ENCODE measurements at places on chromosomes 2 and 18.
A peak's percentile ranks its signal among the peaks of the same experiment; 100 is the strongest.

GRCh38 chr2:191912764-191913163 is 65.9 kb upstream of the CAVIN2 start:
- no peak overlapping the region for H3K4me3 ChIP-seq
- no peaks in the 10 kb centered on the region for H3K36me3 ChIP-seq
- H3K4me1 ChIP-seq, result no peaks in the 10 kb centered on the region
- no peak overlapping the region for H3K27ac ChIP-seq
- H3K27me3 ChIP-seq, result no peaks in the 10 kb centered on the region

- H3K36me3 ChIP-seq, result peaks cover 3% of the 10 kb centered on the region
- no peak overlapping the region for H3K4me3 ChIP-seq
- H3K27ac ChIP-seq, result no peak overlapping the region
These were observed 43.0 kb downstream of the NDUFAF7 start for GRCh38 chr2:37274359-37274965.

DNA sequence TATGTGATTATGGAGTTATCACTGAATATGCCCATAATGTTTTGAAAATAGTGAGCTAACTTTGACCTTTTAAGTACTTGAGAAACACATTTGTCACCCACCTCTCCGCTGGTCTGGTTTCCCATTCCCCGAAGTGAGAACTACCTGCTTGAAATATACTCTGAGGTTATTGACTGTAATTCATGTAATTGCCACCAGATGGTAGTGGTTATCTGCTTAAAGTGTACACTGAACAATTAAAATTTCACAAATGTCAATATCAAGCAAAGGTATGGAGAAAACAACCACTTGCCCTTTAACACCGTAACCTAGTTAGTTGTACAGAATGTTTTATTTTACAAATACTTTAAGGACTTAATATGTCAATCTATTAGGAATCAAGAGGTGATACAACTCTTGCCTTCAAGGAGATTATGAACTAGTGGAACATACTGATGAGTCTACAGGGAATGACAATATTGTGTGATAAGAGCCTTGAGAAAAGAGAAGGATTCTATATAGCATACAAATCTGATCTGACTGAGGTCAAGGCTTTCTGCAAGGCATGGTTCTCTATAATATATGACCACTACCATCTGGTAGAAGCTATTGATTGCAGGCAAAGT is 316.8 kb upstream of the KCNH7 start:
- H3K27ac ChIP-seq, result no peak overlapping the region
- H3K27me3 ChIP-seq, result no peaks in the 10 kb centered on the region
- no peak for DNase-seq

GRCh38 chr2:9803023-9803805 is 40.1 kb upstream of the TAF1B start:
- H3K27me3 ChIP-seq, result no peaks in the 10 kb centered on the region
- H3K4me3 ChIP-seq, result no peak overlapping the region
- no peak for DNase-seq
- no peaks in the 10 kb centered on the region for H3K36me3 ChIP-seq

DNA sequence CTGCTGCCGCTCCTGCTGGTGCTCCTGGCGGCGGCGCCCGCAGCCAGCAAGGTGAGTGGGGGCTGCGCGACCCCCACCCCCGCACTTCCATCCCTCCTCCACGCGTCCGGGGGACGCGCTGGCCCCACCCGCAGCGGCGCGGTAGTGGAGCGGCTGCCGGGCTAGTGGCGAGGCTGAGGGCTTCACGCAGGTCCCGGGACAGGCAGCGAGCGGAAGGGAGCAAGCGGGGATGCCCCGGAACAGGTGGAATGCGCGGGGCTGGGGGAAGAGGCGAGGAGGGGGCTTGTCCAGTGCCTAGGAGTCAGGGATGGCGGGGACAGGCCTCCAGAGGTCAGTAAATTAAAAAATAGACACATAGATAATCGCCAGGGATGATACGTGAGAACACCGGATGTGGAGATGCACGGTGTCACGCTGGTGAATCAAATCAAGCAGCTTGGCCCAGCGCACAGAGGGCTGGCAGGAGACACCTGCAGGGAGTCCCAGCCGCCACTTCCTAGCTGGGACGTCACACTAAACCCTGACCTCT is 403 bp downstream of the COL4A3 start:
- H3K4me1 ChIP-seq, result no peaks in the 10 kb centered on the region
- H3K36me3 ChIP-seq, result no peaks in the 10 kb centered on the region
- H3K27ac ChIP-seq, result no peak overlapping the region
- no peak for DNase-seq

DNA sequence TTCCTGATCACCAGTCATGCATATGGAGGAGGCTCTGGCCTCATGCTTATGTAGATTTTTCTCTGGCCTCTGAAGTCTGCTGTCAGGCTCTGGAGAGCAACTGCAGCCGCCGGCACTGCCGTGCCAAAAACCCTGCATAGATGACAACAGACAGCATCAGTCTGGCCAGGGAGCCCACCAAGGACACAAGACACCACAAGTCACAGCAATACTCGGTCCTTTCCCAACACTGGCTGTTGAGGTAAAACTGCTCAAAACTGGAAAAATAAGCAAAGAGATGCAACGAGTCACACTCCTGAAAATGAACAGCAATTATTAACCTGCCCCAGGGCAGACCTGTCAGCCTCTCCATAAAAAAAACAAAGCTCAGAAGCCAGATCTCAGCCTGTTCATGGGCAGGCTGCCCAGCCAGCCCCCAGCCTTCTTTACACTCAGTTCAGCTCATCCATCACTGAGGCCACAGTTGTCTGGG is 186.0 kb upstream of the RAB6C start:
- H3K27ac ChIP-seq, result no peak overlapping the region
- no peak for DNase-seq
- H3K4me3 ChIP-seq, result no peak overlapping the region
- no peaks in the 10 kb centered on the region for H3K27me3 ChIP-seq

- no peak for DNase-seq
- H3K4me1 ChIP-seq, result peaks cover 4% of the 10 kb centered on the region
- peak within 1 kb of the TSS; percentile 51 for H3K27ac ChIP-seq
- no peaks in the 10 kb centered on the region for H3K36me3 ChIP-seq
- H3K4me3 ChIP-seq, result peak within 1 kb of the TSS; percentile 74
These were observed at the start of gene ERICH2 for GRCh38 chr2:170770008-170770605. TSS of gene ERICH2 (plus strand) at chr2:170770378. CDS start at chr2:170770682, 304 bp downstream.

DNA sequence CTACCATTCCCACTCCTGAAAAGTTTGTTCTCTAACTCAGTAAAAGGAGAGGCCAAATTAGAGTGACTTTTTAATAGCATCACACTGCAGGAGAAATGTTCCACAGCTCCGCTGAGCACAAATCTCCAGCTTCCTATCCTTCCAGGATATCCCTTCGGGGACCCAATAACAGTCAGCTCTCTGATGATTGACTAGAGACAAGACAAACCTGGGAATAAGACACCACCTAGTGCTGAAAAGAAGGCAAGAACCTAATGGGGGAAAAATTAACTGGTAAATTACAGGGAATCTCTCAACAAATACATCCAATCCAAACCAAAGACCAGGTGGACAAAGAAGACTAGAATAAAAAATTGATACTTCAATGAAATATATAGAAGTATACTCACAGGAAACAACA is 977.1 kb upstream of the SOX11 start:
- no peaks in the 10 kb centered on the region for H3K27me3 ChIP-seq
- no peaks in the 10 kb centered on the region for H3K4me1 ChIP-seq
- DNase-seq, result no peak
- H3K36me3 ChIP-seq, result no peaks in the 10 kb centered on the region

DNA sequence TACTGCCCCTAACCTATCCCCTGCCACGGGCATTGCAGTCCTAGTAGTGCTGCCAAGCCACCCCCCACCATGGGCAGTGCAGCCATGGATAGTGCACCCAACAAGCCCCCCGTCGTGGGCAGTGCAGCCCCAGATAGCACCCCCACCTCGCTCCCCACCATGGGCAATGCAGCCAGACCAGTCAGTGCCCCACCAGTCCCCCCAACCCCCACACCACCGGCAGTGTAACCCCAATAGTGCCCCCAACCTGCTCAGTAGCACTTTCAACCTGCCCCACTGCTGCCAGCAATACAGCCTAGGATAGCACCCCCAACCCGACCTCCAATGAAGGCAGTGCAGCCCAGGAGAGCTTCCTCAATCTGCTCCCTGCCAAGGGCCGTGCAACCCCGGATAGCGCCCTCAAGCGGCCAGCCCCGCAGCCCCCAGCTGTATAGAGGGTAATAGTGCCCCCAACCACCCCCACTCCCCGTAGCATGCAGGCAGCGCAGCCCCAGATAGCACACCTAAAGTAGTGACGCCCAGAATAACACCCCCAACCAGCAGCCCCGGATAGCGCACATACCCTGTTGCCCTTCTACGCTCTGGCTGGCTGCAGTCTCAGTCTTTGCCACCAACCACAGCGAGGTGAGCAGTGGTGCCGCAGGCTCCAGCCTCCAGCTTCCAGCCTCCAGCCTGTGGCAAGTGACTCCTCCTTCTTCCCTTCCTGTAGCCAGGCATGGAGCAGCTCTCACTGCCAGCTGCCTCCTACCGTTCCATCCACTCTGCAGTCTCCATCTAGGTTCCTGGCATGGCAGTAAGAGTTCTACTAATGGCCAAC is 45.4 kb upstream of the ANKRD62 start:
- no peak for DNase-seq
- no peaks in the 10 kb centered on the region for H3K27me3 ChIP-seq
- no peak overlapping the region for H3K4me3 ChIP-seq
- H3K4me1 ChIP-seq, result no peaks in the 10 kb centered on the region
- H3K36me3 ChIP-seq, result no peaks in the 10 kb centered on the region

DNA sequence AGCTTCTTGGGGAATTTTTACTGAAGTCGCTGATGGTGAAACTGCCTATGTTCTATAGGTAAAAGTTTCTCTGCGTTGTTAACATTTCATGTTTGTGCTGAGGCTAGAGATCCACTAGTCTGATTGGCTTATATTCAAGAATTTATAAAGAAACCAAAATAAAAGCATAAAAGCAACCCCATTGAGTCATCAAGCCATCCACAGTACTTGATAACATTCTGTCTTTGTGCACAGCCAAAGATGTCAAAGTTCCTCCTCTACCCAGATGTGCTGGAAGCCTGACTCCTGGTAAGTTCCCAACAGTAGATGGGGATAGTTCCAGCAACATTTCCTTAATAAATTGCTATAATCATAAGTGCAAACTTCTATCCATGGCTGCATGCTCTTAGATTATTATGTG is 107.8 kb downstream of the TANC1 start:
- no peaks in the 10 kb centered on the region for H3K27me3 ChIP-seq
- H3K36me3 ChIP-seq, result no peaks in the 10 kb centered on the region
- H3K4me1 ChIP-seq, result no peaks in the 10 kb centered on the region

- no peaks in the 10 kb centered on the region for H3K27me3 ChIP-seq
- H3K4me1 ChIP-seq, result peaks cover 44% of the 10 kb centered on the region
- no peak overlapping the region for H3K27ac ChIP-seq
- H3K4me3 ChIP-seq, result no peak overlapping the region
- no peaks in the 10 kb centered on the region for H3K36me3 ChIP-seq
- DNase-seq, result no peak
These were observed 16.3 kb downstream of the CDC42EP3 start for GRCh38 chr2:37654932-37655841.

- no peaks in the 10 kb centered on the region for H3K36me3 ChIP-seq
- H3K27me3 ChIP-seq, result no peaks in the 10 kb centered on the region
- H3K27ac ChIP-seq, result no peak overlapping the region
- no peak overlapping the region for H3K4me3 ChIP-seq
- peak; percentile 72 for DNase-seq
- no peaks in the 10 kb centered on the region for H3K4me1 ChIP-seq
These were observed 56.1 kb downstream of the SF3B1 start for GRCh38 chr2:197378494-197379307.

GRCh38 chr18:77765468-77765867 is 515.8 kb downstream of the GALR1 start:
- H3K27ac ChIP-seq, result no peak overlapping the region
- no peaks in the 10 kb centered on the region for H3K4me1 ChIP-seq
- H3K4me3 ChIP-seq, result no peak overlapping the region
- DNase-seq, result no peak

DNA sequence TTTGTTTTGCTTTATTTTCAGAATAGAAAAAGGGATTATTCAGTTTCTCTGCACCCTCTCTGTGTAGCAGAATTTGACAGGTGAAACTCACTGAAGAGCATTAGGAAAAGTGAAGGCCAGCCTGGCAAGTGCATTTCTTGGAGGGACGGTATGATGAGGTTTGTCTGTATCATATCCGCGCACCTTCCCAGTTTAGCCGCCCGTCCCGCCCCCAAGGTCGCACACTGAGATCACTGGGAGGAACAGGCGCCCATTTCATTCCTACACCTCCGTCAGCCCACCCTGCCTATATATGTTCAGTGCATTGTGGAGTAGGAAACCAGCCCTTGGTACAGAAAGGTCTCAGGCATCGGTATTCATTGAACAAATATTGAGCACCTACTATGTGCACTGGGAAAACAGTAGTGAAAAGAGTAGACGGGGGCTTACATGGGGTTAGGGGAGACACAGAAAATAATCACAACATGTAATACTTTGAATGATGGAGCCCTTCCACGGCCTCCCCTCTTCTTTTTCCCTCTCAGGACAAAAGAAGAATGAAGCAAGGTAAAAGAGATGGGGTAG is 678 bp upstream of the FECH start:
- H3K4me1 ChIP-seq, result peaks cover 11% of the 10 kb centered on the region
- no peaks in the 10 kb centered on the region for H3K36me3 ChIP-seq
- peak overlapping the region; percentile 75 for H3K27ac ChIP-seq
- no peaks in the 10 kb centered on the region for H3K27me3 ChIP-seq

GRCh38 chr2:69985688-69986087 is 24.3 kb upstream of the ASPRV1 start:
- no peak overlapping the region for H3K27ac ChIP-seq
- no peaks in the 10 kb centered on the region for H3K36me3 ChIP-seq
- DNase-seq, result no peak
- no peaks in the 10 kb centered on the region for H3K27me3 ChIP-seq
- H3K4me3 ChIP-seq, result no peak overlapping the region

DNA sequence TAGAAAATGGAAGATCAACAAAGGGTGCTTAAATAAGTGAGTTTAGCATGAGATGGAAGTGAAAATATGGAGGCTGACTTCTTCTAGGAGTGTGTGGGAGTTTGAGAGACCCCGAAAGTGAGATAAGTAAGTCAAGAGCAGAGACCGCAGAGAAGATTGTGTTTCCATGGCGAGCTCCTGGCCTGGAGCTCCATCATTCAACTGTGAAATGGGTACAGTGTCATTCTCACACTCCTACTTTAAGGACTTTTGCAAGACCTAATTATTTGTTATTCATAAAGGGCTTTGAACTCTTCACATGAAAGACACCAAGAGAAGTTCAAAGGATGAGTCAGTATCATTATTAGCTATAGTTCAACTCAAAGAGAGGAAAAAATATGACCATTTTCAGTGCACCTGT is 134.2 kb upstream of the PIK3C3 start:
- H3K4me1 ChIP-seq, result no peaks in the 10 kb centered on the region
- H3K27me3 ChIP-seq, result no peaks in the 10 kb centered on the region
- DNase-seq, result no peak
- no peak overlapping the region for H3K27ac ChIP-seq
- H3K36me3 ChIP-seq, result no peaks in the 10 kb centered on the region

- H3K27me3 ChIP-seq, result no peaks in the 10 kb centered on the region
- peaks cover 4% of the 10 kb centered on the region for H3K4me1 ChIP-seq
- H3K4me3 ChIP-seq, result peak overlapping the region; percentile 68
- H3K36me3 ChIP-seq, result no peaks in the 10 kb centered on the region
- H3K27ac ChIP-seq, result peak overlapping the region; percentile 61
- DNase-seq, result peak; percentile 15
These were observed 479 bp downstream of the RAB11FIP5 start for GRCh38 chr2:73112026-73112912.

Measured in naive thymus-derived CD4-positive, alpha-beta T cell (primary cell).